ENCODE measurements at places on chromosomes 6 and 20. TPM values are rescaled to one million over a fixed set of nuclear protein-coding genes. Genes with fewer than 3 reads are reported as not detected.

DNA sequence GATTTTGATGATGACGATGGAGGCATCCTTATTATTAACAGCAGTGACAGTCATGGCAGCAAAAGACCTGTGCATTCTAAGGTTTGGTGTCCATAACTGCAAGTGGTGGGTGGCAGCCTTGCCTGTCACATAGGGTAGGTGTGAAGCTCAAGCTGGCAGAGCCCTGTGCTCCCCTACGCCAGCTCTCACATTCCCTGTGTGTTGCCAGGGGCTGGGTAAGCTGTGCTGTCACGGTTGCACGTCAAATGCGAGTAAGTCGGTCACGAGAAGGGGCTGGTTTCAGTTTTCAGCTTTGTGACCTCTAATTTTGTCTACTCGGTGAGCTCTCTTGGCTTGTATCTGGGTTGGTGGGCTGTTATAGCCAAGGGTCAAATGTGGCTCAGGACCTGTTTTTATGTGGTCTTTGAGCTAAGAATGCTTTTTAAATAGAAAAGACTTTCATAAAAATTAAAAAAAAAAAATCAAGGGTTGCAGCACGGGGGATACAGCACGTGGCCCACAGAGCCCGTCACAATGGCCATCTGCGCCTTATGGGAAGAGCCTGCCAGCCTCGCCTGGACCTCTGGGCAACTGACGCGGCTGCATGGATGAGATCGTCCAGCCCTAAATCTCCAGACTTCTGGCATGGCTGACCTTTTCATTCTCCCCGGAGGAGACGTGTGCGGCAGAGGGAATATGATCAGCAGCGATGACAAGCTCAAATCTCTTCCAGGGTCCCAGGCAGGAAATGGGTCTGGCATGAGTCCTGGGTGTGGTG lies 148.5 kb downstream of the PHACTR3 start:
- DNase-seq = no peak

- DNase-seq = no peak
Observed at GRCh38 chr20:34345402-34345736, 17.7 kb upstream of the ITCH start.

- DNase-seq = no peak
Observed at GRCh38 chr20:45105317-45105716, 4.4 kb upstream of the KCNS1 start.

DNA sequence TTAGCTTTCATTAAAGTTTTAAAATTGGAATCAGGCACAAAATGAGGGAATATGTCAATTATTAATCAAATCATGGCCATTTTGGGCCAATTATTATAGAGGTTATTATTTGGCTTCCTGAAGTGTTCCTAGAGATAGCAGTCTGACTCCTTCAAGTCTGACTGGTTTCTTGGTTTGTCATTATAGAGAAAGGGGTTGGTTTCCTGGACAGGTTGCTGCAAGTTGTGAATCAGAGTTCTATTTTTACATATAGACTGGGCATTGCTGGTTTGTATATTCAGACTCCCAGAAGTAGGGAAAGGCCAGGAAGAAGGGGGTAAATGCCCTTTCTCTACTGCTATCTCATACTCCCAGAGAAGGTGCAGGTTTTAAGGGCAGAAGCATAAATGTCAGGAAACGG lies 121.4 kb upstream of the CEP162 start:
- no peak for DNase-seq

GRCh38 chr6:121112356-121112755 lies 221.9 kb downstream of the TBC1D32 start:
- no peak for DNase-seq

DNA sequence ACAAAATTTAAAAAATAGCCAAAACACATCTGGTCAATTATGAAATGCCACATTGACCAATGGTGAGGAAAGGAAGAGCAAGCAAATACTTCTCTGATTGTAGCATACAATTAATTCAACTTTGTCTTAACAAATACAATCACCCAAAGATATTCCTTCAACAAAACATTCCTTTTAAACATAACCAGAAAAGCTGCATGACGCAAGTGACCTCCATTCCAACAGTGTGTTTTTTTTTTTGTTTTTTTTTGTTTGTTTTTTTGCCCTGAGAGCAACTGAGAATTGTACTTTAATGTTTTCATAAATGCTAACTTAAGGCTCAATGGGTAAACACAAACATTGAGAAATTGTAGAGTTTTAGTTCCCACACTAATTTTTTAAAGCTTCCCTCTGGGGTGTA lies 184.4 kb downstream of the PTPRK start:
- no peak for DNase-seq

Gene FRMD1
- not detected for total RNA-seq

Gene THEMIS
- total RNA-seq = not detected

Measured in H9 (cell line).